ENCODE measurements at places on chromosomes 5 and 9.

DNA sequence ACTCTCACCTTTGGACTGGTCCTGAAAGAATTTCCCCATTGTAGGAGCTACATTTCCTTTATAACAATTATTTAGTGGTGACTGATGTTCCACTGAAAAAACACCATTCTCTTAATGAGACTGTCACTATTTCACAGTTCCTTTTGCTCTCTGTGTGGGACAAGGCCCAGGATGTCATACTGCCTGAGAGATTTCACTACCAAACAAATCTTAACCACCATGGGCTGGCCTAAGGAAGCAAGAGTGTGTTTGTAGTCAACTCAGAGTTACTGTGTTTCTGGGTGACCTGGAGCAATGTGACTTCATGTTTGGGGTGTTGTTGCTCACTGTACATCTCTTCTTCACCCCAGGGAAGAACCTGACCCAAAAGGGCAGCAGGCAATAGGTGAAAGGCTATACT lies 50.1 kb upstream of the ZNF608 start:
- DNase-seq: no peak

DNA sequence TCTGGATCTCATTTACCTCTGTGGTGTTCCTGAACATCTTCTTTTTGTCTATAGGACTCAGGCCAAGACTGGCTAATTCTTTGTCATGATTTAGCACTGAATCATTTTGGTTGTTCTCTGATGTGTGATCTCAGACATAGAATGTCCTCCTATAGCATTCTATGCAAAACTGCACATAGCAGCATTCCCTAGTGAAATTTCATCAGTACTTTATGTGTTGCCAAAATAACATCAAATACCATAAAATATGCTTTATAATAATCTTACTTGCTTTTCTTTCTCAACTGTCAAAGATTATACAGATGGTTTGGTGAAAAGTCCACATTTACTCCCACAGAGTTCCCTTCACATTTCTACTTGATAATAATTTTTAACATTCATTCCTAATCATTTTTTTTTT lies 115.7 kb upstream of the MPDZ start:
- DNase-seq: no peak

- no peak for DNase-seq
Observed at GRCh38 chr9:128526720-128527119, 22.2 kb downstream of the GLE1 start.

GRCh38 chr9:98787766-98788335 lies 8.5 kb downstream of the ANKS6 start:
- no peak for DNase-seq

DNA sequence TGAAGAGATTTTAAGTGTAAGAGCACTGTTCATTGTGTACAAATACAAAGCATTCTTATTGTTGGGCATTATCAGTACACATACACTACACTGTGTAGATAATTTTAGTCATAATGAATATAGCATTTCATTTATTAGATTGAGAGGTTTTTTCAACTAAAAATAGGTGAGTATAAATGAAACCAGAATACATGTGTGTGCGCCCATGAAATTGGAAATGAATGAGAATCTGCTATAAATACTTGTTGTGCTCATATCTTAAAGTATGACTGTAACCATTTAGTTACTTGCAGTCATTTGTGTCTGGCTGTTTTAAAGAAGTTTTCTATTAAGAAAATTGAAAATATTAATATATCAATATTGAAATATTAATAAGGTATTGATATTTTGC lies 189.0 kb upstream of the MEF2C start:
- no peak for DNase-seq

DNA sequence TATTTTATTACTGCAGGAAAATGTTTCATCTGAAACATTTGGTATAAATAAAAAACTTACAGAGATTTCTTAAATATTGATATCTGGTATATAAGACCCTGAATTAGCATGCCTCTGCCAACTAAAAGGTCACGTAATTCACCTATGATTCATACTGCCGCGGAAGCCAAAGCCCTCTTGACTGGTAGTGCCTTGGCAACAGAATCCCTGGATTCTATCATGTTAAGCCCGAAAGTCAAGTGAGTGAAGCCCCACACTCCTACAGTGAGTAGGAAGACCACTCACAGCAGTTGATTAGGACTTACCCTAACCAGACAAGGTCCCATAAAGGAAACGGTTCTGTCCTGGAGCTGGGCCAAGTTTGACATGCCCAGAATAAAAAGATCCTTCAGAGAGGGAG lies 175.6 kb upstream of the NREP start:
- no peak for DNase-seq

- DNase-seq: no peak
Observed at GRCh38 chr9:92535940-92536850, at the start of gene ECM2. ECM2 (minus strand) TSS chr9:92535990; CDS start chr9:92522866, 13,124 bp downstream.

- no peak for DNase-seq
Observed at GRCh38 chr5:55868846-55869245, 17.7 kb downstream of the IL31RA start.

DNA sequence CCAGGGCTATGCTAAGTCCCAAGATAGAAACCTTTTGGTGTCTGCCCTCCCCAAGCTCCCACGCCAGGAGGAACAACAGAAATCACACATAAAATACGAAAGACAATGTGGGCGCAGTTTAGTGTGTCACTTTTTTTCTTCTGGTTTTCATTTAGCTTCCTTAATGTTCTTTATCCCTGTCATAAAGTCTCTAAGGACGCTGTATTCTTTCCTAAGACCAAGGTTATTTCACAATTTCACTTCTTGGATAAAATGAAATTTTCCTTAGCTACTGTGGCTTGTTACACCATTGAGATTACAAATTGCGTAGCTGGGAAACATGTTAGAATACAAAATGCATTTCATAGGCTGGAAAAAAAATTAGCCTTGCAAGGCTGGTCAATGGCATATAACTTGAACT lies 85.4 kb downstream of the GLIS3 start:
- no peak for DNase-seq

GRCh38 chr5:119079318-119079921 lies 8.5 kb downstream of the DMXL1 start:
- DNase-seq: peak; percentile 4

All from CD4-positive, alpha-beta memory T cell (primary cell).